ENCODE measurements at places on chromosomes 5 and 9. TPM values are rescaled to one million over a fixed set of nuclear protein-coding genes. Genes with fewer than 3 reads are reported as not detected.
A peak's percentile ranks its signal among the peaks of the same experiment; 100 is the strongest.

- DNase-seq, result no peak
These were observed 55.0 kb upstream of the APC start for GRCh38 chr5:112682621-112683061.

GRCh38 chr5:128341056-128341455, 197.0 kb downstream of the FBN2 start:
- no peak for DNase-seq

DNA sequence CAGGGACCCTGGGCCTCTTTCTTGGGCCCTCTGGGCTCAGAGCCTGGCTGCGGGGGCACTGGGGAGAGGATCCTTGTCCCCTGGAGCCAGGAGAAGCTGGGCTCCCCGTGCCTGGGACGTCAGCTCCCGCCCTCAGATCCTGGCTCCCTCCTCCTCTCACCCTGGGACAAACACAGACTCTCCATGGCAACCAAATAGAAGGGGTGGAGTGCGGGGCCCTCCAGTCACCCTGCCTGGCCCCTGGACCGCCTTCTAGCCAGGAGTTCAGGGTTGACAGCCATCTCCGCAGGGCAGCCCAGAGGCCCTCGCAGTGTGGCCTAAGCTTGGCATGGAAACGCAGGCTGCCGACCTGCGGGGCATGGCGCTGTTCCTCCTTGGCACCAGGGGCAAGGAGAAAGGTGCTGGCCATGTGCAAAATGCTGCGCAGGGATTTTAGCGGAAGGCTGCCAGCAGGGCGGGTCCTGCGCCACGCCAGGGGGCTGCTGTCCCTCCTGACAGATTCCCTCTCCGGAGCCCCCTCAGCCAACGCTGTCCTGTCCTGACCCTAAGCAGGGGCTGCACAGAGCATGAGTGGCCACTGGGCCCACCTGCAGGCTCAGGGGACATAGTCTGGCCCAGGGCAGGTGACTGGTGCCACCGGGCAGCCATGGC, 1.0 kb downstream of the ZDHHC11 start:
- DNase-seq, result peak; percentile 88

DNA sequence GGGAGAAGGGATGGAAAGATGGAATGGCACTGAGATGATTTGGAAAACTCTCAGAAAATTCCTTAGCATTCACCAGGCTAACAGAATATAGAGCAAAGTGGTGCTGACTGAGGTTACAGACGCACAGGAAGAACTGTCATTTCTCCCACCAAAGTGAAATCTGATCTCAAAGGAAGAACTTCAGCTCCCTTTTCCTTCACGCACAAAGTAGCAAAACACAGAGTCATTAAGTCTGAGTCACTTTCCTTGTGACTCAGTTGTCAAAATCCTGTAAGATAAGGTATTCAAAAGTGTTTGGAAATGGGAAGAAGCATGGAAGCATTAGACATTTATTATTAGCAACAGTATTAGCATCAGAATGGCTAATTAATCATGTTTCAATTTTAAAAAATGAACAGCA, 11.7 kb downstream of the MPDZ start:
- DNase-seq, result no peak

DNA sequence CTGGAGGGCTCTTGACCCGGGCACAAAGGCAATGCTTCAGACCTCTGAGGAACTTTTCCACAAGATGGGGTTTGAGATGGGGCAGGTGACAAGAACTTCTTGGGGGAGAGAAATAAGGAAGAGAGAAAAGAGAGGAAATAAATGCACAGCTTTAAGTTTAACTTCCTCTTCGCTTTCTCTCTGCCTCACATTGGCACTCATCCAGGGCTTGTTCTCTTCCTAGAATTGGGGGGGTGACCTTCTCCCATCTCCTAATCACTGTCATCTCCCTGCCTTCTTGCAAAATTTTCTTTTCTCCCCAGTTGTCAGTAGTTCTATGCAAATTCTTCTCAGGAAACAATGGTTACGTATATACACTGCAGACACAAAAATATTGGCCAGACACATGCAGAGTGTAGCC, 19.1 kb upstream of the ADCY2 start:
- DNase-seq, result no peak

The CCNO gene
- total RNA-seq, result 0.24 TPM

The PCSK1 gene
- 13.8 TPM for total RNA-seq

The C9orf50 gene
- total RNA-seq, result not detected

The PTGER4 gene
- 10.1 TPM for total RNA-seq

The NEUROG1 gene
- total RNA-seq, result not detected

All from posterior vena cava (tissue), 2 donors.